Dermis microvascular lymphatic vessel endothelial cell (primary cell): ENCODE measurements at places on chromosomes 4 and X.

DNA sequence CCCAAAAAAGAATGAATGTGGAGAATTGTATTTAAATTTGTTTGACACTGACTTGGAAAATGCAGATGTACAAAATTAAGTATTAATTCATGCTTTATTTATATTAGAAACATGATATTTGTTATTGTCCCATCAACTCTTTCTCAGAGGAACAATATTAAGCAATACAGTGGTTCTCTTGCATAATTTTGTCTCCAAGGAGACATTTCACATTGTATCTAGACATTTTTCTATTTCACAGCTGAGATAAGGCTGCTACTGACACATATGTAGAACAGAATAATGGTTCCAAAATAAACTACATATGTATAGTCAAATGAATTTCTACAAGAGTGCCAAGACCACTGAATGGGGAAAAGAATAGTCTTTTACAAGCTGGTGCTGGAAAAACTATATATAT lies 427.9 kb upstream of the SPANXN1 start:
- DNase-seq: no peak

GRCh38 chrX:14362721-14363120 lies 166.6 kb upstream of the GLRA2 start:
- no peak for DNase-seq

DNA sequence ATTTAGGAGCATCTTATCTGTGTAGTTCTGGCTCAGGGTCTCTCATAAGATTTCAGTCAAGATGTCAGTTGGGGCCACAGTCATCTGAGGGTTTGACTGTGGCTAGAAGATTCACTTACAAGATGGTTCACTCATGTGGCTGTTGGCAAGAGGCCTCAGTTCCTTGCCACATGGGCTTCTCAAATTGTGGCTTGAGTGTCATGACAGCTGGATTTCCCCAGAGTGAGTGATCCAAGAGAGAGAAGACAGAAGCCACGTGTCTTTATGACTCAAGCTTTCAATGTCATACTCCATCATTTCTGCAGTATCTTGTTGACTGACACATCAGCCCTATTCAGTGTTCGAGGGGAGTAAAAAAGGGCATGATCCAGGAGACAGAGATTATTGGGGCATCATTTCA lies 131.3 kb upstream of the AP1S2 start:
- no peak for DNase-seq

GRCh38 chr4:94461506-94461905 lies 9.8 kb downstream of the PDLIM5 start:
- no peak for DNase-seq

DNA sequence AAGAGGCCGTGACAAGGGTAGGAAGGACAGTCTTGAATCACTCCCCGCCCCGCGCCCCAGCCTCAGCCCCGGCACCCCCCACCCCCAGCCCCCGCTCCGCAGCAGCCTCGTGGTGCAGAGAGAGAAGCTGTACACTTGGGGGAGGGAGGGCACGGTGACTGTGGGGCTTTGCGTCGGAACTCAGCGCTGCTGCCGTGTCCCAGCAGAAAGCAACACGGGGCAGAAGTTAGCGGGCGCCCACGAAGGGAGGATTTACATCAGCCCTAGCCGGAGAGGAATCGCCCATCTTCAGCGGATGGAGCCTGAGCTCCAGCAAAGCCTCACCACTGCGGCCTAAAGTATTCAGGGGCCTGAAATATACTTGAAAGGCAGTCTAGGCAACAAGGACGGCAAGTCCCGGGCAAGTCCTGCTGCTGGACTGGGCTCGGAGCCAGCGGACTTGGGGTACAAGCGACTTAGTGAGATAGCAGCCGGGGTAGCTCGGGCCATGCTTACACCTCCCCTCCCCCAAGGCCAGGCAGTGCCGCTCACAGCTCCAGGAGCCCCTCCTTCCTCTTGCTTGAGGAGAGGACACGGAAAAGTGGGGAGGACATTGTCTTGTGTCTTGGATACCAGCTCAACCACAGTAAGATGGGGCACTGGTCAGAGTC lies 18.5 kb upstream of the OPN1LW start:
- DNase-seq: no peak

- DNase-seq: no peak
Measured at GRCh38 chrX:71256051-71256450, 2.1 kb upstream of the ZMYM3 start.

DNA sequence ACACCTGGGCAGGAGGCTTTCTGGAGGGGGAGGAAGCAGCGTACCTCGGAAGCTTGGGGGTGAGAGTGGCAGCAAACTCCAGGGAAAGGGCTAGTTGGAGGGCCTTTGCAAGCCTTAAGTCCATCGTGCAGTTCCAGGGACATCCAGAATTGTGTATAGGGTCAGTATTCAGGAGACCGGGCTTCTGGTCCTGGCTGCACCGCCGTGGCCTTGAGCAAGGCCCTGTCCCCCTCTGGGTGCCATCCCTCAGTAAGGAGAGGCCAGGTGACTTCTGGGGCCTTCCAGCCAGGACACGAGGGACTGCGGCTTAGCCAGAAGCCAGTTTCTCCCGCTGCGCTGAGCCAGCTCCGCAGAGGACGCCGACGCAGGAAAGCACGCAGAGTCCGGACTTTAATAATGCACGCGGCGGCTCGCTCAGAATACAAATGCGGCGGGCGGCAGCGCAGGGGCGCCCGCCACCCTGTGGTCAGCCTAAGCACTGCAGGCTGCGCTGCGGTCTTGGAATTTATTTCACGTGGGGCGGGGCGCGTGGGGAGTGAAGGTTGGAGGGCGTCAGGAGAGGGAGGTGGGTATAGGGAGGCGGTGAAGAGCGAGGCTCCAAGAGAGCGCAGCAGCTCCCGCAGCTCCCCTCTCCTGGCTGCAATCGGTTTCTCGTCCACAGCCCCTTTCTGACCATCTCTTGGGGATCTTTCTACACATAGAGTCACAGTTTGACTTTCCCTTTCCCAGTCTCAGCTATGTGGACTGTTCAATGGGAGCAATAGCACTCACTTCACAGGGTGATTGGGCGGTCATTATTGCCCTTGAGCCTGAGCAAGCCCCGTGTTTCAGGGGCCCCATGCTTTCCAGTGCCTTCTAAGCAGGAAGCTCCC lies 94.1 kb upstream of the GPR50 start:
- peak; percentile 39 for DNase-seq

DNA sequence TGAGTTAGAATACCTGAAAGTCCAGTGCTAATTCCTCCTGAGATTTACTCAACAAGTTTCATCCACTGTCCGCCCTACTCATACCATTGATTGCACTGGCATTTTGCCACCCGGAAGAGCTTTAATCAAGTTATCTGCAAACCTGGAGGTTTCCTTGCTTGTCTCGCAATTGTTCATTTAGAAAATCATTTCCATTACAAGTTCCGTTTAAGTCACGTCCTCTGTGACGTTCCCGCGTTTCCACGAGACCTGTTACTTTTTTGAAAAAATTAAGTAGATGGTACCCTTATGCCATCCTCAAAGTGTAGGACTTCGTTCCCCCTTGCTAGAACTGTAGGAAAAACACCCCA lies 761 bp upstream of the FRYL start:
- DNase-seq: peak; percentile 76
